A673 (cell line): ENCODE measurements at places on chromosomes 6 and 20.

DNA sequence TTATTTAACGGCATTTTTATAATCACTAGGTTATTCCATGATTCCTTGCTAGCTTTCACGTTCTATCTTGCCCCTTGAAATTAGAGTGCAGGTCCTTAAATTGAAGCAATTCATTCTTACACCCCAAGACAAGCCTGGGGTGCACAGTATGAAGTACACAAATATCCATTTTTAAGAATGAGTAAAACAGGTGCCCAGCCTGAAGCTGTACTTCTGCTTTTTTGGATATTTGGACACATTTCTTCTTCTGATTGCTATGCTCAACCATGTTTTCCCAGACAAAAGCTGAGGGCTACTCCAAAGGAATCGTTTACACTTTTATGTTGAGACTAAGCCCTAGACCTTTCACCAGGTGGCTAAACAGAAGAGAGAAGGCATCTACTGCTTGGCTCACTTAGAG lies 7.9 kb upstream of the TAGAP start:
- no peak for DNase-seq

DNA sequence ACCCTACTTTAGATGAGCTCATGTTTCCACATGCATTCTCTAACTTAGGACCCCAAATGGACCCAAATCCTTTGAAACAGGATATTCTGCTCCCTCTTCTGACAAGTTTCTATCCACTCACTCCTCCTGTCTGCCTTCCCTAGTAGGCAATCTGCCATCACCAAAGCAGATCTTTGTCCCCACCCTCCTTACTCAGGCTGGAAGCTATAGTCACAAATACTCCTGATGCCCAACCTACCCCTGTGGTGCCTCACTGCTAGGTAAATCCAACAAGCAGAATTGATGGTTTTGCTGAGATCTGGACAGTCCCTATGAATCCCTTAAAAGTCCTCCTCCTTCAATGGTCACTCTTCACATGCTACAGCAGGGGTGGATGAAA lies 21.7 kb downstream of the ELOVL5 start:
- no peak for DNase-seq

GRCh38 chr6:157023958-157024357 lies 246.8 kb downstream of the ARID1B start:
- DNase-seq: no peak

GRCh38 chr20:38970302-38970701 lies 8.2 kb downstream of the DHX35 start:
- no peak for DNase-seq

- DNase-seq: no peak
Measured at GRCh38 chr6:137148306-137149034, 25.0 kb downstream of the IL22RA2 start.

GRCh38 chr6:39171489-39172376 lies 56.7 kb upstream of the SAYSD1 start:
- DNase-seq: no peak

- DNase-seq: no peak
Measured at GRCh38 chr6:146650799-146651481, 52.2 kb downstream of the ADGB start.

GRCh38 chr6:36862164-36862847 lies 12.3 kb downstream of the PPIL1 start:
- no peak for DNase-seq

DNA sequence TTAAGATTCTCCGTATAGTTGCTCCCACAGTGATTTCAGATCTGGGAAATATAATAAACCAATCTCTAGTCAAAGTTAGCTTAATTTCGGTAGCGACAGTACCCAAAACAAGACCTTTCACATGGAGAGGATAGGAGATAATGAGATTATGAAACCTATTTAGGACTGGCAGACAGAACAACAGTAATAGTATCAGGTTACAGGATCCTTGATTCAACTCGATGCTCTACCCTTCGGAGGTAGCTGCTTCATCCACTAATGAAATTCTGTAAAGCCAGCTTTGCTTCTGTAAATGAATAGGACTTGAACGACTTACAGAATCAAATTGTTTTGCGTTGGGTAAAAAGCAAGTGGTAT lies 534 bp upstream of the AKIRIN2 start:
- peak; percentile 73 for DNase-seq

GRCh38 chr6:7101290-7101689 lies 6.5 kb upstream of the RREB1 start:
- no peak for DNase-seq

GRCh38 chr20:36010076-36010475 lies 41.7 kb downstream of the CNBD2 start:
- DNase-seq: no peak

- no peak for DNase-seq
Measured at GRCh38 chr6:158544428-158544827, 15.5 kb upstream of the TMEM181 start.

- DNase-seq: no peak
Measured at GRCh38 chr20:12090920-12091319, 173.2 kb downstream of the BTBD3 start.

DNA sequence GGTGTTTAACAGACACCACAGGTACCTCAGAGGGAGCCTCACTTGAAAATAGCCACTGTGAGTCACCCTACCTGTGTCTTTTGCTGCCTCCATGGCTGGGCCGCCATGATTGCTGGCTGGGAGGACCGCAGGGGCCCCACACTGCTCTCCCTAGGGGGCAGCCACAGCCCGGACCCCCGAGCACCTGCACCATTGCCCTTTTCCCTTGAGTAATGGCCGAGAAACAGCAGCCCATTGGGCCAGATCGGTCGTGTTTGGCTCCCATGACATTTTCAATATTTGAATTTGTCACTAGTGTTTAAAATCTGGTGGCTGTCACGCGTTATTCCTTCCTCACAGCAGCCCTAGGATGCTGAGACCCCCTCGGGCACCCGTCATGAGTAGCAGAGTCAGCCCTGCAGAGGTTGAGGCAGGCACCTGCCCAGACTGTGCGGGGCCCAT lies 6.7 kb downstream of the ZBP1 start:
- DNase-seq: no peak

DNA sequence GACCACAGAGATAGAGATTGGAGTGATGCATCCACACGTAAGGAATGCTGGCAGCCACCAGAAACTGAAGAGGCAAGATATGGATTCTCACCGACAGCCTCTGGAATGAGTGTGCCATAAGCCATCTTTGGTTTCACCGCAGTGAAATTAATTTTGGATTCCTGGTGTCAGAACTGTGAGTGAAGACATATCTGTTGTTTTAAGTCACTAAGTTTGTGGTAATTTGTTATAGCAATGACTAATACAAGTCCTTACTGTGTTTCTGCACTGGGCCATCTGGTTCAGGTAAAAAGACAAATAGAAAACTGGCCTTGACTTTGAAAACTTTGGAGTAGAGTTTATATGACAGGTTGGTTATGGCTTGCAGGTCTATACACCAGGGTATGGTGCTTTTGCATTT lies 261.9 kb downstream of the PHF3 start:
- no peak for DNase-seq

DNA sequence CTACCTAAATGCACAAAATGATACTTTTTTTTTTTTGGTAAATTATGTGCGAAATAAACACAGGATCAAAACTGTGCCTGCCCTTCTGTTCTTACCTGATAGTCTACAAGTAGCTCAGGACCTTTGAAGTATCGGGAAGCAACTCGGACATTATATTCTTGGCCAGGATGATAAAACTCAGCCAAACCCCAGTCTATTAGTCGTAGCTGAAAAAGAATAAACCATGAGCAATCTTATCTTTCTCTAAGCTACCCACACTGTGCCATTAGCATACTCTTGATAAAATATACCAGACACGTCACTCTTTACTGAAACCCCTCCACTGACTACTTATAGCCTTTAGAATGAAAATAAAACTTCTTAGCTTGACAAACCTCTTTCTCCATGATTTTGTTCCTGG lies 29.8 kb upstream of the TBC1D20 start:
- DNase-seq: no peak

DNA sequence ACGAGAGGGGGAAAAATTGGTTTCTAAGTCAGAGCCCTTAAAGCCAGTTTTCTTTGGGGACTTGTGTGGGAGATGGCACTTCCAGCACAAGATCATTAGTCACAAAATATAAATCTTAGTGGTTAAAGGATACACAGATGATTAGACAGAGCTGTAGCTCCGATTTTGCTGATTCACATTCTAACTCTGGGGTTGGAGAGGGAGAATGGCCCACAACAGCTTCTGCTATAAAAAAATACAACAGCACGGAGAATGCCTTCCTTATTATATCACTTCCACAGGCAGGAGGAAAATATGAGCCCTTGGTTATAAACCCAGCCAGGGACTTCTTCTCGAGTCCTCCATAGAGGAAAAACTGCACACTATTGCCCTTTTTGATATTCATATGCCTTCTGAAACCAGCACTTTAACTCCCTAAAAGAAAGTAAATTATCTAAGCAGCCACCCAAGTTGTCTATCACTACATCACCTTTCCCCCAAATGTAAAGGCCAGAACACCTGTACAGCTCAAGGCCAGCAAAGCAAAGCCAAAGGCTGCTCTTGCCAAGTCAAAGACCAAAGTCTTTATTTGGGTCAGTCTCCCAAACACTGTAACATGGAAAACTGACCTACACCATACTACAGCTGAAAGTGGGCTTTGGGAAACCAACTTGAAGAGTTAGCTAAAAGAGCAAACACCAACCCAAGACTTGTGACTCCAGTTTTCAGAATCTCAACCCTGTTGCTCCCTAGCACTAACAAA lies 10.4 kb downstream of the MRPL14 start:
- DNase-seq: no peak

DNA sequence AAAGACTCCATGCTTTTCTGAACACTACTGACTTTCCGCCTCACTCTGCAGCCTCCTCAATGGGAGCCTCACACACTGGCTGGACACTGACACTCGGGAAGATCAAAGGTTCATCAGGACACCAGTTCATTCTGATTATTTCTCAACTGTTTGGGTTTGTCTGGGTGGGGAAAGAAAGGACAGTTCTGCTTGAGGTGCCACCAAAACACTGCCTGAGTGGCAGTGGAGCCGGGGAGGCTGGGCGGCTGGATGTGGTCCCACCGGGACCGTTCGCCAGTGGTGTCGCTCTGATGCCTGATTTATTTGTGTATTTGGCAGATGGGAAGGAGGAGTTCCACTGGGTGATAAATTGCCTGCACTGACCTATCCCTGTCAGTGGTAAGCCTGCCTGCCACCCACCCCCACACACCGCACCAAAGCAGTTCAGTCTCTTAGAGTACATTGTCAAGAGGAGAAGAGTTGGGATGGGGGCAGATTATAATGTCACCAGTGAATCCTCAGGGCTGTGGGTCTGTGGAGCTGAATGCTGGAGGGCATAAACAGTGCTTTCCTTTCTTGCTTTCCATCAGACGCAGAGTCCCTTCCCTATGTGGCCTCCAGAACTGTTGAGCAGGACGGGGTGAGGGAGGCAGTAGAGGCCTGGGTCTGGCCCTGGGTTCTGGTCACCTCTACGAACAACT lies 49.8 kb downstream of the EDN1 start:
- no peak for DNase-seq

DNA sequence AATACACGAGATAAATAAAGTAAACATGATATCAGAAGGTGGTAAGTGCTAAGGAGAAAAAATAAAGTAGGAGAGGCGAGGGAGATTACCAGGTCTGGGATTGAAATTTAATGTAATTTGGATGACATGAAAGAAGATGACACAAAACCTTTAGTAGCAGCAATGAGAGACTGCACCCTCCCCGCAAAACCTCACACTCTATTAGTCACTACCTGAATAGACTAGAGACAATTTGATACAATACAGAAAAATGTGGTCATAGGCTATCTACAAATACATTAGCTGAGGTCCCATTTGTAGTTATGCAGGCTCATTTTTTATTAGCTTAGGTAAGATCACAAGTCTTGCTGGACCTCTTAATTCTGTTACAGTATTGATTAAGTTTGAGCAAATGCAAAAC lies 125.5 kb downstream of the LRFN2 start:
- no peak for DNase-seq

- no peak for DNase-seq
Measured at GRCh38 chr6:69097948-69098347, 462.9 kb downstream of the ADGRB3 start.

- no peak for DNase-seq
Measured at GRCh38 chr6:160190973-160191372, 67.6 kb downstream of the SLC22A2 start.

DNA sequence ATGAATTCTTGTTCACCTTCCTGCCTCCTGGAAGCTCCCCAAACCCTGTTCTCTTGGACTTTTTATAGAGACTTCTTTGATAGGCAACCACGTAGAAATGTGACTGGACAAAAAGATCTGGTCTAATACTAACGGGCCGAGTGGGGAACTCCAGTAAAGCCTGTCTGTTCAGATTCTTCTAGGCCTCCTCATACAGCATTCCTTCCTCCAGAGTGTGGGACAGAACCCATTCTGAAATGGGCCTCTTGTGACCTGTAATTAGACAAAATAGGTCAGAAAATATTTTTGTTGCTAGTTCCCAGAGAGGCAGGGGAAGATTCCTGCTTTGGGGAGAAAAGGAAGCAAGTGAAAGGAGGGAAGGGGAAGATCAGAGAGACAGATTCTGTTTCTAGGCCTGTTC lies 374.3 kb downstream of the CDH26 start:
- no peak for DNase-seq

DNA sequence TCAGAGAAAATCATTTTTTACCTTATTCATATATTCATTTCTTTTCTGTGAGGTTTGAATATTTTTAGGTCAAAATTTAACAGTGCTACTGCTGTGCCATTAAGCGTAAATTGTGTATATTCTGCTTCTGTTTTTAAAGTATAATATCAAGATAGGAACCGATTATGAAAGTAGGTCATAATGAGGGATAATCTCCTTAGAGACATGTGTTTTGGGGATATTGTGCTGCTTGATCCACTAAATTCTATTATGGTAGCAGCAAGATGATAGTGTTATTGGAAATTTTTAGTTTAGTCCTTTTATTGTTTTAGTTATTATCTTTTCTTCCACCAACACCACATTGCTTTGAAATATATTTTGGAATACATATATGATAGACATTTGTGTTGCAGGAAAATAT lies 244.0 kb downstream of the RIMS1 start:
- DNase-seq: no peak

DNA sequence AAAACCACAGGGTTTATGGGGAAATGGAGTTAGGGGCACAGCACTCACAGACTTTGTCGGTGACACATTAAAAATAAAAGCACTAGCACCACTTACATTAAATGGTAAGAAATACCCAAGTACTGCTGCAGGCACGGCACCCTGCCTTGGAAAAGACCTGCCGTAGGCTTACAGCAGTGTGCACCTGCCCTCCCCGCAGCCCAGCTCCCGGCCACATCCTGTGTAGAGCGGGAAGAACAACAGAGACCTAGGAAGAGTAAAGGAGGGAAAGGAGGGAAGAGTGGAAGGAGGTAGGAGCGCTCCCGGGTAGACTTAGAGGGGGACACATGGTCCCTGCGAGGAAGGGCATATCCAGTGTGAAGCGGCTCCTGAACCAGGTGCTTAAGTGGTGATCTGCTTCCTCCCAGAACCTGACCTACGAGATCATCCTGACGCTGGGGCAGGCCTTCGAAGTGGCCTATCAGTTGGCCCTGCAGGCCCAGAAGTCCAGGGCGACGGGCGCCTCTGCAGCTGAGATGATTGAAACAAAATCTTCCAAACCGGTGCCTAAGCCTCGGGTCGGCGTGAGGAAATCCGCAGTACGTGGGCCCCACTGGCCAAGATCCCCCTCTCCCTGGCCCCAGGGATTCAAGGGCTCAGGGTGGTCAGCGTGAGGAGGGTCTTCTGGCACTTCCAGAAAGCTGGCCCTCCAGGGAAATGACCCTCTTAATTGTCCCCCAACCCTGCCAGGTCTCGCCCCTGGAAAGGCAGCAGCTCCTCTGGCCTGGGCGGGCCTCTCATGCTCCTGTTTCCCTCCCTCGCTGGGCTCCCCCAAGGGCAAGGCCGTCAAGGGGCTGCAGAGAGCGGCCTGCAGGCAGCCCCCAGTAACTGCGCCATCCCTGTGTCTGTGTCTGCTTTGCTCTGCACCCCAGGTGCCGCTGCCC lies 55.5 kb downstream of the TCP11 start:
- no peak for DNase-seq
